H9 (cell line): ENCODE measurements at places on chromosomes 2 and 18.

GRCh38 chr2:144516411-144516980, 3.4 kb downstream of the ZEB2 start:
- DNase-seq = no peak

- DNase-seq = no peak
Measured at GRCh38 chr18:79852561-79853302, 55.0 kb downstream of the KCNG2 start.

GRCh38 chr2:231296401-231296974, 98.1 kb downstream of the ARMC9 start:
- no peak for DNase-seq

DNA sequence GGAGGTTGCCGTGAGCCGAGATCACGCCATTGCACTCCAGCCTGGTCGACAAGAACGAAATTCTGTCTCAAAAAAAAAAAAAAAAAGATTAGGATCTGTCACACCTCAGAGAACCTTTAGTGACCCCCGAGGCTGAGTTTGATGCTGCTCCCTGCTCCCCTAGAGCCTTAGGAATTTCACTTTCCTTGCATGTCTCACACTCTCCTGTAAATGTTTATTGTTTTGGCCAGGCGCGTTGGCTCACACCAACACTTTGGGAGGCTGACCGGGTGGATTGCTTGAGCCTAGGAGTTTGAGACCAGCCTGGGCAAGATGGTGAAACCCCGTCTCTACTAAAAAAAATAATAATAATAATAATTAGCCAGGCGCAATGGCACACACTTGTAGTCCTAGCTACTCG, 31.5 kb downstream of the SRSF7 start:
- no peak for DNase-seq

DNA sequence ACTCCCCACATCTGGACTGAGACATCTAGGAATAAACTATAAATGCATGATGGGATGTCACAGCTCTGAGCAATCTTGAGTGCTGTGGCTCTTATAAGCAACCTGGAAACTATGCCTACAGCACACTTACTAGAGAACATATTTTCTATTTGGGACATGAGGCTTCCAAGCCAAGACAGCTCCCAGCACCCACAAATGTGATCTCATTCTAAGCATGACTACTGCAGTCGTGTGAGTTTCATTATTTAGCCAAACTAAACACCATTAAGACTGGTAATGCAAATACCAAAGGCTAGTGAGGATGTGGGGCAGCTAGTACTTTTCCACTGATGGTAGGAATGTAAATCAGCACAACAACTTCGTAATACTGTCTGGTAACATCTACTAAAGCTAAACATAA, 72.5 kb downstream of the RTTN start:
- no peak for DNase-seq

DNA sequence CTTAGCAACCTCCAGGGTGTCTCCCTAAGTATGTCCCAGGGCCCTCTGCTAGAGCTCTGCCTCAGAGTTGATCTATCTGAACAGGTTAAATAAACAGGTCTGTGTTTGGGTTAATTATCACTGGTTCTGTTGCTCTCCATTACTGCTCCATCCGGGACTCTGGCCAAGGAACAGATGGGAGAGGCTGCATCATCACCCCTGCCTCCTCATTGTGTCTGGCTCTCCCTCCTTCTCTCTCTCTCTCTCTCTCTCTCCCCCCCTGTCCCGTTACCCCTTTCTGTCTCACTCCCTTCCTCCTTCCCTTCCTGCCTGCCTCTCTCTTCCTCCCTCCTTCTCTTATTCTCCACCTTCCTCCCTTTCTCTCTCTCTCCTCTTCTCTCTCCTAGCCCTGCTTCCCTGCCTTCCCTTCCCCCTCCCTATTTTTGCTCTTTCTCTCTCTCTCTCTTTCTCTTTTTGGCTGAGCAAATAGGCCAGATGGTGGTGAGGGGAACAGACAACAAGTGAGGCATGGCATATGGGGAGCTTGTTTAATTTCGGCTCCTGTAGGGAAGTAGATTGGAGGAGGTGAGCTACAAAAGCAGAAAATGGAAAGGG, 62.1 kb downstream of the SETBP1 start:
- DNase-seq = no peak

DNA sequence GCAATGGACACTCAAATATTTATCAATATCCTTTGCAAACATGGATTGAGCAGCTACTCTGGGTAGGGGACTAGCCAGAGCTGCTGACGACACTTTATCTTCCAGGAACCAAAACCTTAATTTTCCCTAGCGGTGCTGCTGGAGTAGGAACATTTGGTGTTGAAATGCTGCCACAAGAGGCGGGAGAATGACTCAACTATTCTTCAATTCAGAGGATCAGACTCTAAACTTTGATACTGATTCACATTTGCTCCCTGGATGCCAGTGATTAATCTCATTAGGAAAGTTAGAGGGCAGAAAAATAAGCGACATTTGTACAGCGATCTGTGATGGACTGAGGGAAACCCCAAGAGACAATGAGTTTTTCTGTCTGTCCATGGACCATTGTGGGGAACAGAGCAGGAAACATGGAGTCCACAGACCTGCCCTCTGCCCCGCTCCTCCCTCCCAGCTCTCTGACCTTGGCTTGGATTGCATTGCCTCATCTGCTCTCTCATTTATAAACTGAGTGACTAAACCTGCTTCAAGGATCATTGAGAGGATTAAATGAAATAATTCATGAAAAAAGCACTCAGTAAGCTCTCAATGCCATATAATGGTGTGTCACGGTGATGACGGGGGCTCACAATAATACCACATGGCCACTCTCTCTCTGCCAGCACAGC, 12.6 kb upstream of the EPB41L3 start:
- DNase-seq = no peak

DNA sequence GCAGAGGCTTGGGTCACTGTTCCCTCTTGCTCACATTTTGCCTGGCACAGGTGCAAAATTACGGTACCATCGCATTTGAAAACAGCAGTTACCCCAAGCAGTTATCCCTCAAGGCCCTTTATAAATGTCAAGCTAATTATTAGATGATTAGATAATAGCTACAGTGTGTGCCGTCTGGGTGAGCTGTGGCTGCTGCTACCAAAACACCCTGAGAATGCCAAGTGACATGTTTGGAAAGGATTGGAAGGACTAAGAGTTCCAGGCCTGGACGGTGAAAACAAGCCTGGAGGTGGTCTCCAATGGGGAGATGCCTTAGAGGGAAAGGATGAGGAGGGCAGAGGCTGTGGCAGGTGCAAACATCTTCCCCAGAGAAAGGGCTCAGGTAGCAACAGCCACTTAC, 120.6 kb downstream of the CAPN13 start:
- DNase-seq = no peak

- DNase-seq = no peak
Measured at GRCh38 chr2:8452979-8453903, 228.6 kb upstream of the ID2 start.

DNA sequence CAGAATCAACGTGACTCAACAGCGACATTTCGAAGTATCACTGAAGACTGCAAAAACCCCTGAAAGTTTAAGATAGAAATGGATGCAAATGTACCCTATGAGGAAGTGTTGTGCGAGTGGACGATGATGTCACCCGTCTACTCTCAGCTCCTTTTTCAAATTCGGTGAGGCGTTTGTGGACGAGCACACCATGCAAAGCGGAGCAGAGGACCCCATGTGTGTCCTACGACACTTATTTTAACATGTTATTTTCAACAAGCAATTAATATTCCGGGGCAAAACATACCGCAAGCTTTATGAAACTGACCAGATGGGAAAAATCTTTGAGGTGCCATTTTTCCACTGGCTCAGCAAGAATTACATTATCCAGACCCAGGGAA, 2.0 kb downstream of the PXDN start:
- no peak for DNase-seq

- no peak for DNase-seq
Measured at GRCh38 chr2:121501031-121501430, 29.6 kb upstream of the RNU4ATAC start.

DNA sequence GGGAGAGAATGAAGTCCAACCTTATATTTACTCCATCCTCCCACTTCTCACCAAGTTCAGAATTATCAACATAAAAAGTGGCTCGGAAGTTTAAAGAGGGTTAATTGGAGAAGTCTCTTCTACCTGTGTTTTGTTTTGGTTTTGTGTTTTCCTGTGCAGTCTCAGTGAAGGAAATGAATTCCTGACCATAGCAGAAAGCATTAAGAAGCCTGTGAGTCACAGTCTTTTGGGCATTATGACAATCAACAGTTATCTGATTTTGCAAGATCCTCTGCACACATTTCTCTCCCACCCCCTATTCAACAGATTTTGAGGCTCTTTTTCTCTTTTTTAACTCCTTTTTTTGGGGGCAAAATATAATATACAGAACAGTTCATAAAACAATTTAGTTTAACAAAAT, 8.6 kb upstream of the RPL37A start:
- DNase-seq = no peak

DNA sequence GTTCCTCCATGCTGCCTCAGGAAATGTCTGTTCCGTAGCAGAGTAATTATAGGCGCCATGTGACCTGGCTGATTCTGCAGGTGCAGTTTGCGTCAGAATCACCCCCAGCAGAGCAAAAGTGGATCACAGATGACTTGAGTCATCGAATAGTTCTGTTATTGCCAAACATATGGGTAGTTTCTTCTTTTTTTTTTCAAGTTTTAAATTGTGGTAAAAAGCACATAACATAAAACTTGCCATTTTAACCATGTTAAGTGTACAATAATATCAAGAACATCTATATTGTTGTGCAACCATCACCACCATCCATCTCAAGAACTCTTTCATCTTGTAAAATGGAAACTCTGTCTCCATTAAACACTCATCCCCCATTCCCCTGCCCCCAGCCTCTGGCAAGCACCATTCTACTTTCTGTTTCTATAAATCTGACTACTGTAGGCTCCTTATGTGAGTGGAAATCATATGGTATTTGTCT, 177.7 kb upstream of the TWIST2 start:
- no peak for DNase-seq

- no peak for DNase-seq
Measured at GRCh38 chr18:57754577-57755338, 48.4 kb downstream of the ATP8B1 start.

DNA sequence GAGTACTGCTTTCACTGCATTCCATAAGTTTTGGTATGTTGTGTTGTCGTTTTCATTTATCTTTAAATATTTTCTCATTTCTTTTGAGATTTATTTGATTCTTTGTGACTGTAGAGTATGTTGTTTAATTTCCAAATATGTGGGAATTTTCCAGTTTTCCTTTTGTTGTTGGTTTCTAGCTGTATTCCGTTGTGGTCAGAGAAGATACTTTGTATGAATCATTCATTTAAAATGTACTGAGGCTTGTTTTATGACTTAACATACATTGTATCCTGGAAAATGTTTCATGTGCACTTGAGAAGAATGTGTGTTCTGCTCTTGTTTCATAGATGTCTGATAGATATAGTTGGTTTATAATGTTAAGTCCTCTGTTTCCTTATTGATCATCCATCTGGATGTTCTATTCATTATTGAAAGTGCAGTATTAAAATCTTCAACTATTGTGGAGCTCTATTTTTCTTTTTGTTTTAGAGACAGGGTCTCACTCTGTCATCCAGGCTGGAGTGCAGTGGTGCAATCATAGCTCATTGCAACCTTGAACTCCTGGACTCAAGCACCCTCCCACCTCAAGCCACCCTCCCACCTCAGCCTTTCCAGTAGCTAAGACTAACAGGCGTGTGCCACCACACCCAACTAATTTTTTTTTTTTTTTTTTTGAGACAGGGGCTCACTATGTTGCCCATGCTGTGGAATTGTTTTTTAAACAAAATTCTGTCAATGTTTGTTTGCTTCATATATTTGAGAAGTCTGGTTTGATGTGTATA, 96.8 kb downstream of the TAF4B start:
- no peak for DNase-seq

GRCh38 chr2:9226458-9227380, 20.1 kb downstream of the ASAP2 start:
- DNase-seq = no peak

GRCh38 chr2:132715386-132716351, 45.7 kb upstream of the LYPD1 start:
- DNase-seq = no peak

- DNase-seq = no peak
Measured at GRCh38 chr2:129203331-129203730, 776.1 kb upstream of the RAB6C start.

- DNase-seq = no peak
Measured at GRCh38 chr2:196131949-196132925, 39.1 kb downstream of the STK17B start.

DNA sequence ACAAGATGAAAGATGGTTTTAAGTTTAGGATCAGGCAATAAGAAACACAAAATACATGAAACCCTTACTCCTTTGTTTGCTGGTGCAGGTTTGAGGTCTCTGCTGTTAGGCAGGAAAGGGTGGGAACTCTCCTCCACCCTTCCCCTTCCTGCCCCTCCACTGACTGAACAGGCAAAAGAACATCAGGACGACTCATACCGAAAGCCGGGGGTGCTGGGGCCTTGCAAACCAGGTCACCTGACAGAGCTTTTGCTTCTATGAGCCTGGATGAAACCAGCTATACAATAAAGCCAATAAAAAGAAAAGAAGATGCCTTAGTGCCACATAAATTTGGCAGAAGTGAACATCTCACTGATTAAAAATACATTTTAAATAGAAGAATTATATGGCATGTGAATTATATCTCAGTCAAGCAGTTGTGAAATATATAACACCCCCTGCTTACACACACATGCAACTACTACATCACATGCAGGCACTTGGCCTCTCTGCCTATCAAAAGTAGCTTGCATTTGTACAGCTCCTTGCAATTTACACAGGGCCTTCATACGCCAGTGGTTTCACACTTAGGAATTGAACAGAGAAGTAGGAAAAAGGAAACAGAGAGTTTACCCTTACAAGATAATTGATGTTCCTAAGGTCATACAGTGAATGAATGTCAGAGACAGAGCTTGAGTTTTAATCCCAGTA, 215.1 kb upstream of the TRIB2 start:
- no peak for DNase-seq

DNA sequence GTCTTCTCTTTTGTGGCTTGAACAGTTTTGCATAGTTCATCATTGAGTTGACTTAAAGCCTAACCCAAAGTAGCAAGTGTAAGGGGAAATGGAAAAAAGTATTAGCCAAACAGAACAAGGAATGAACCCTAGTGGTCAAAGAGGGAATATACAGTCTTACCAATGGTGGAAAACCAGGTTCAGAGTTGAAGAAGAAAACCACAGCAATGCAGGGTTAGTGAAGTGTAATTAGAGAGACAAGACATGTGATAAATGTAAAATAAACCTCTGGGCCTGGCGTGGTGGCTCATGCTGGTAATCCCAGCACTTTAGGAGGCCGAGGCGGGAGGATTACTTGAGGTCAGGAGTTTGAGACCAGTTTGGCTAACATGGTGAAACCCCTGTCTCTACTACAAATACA, 2.4 kb downstream of the TTN start:
- no peak for DNase-seq

GRCh38 chr2:166091439-166091838, 36.4 kb downstream of the SCN1A start:
- no peak for DNase-seq

DNA sequence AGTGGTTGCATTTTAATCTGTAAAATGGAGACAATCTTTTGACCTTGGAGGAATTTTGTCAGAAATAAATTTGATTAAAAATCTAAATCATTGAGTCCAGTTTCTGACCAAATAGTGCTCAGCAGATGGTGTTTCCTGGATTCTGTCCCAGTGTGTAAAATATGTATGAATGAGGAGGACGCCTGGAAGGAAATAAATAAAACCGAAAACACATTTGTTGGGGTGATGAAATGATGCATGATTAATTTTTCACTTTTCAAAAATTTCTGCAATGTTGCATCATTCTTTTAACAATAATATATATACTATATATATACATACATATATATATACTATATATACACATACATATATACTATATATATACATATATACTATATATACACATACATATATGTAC, 261.1 kb upstream of the TRIB2 start:
- no peak for DNase-seq

GRCh38 chr2:201808027-201808426, 1.7 kb downstream of the CDK15 start:
- DNase-seq = no peak
